ENCODE measurements at places on chromosomes 4 and X.

DNA sequence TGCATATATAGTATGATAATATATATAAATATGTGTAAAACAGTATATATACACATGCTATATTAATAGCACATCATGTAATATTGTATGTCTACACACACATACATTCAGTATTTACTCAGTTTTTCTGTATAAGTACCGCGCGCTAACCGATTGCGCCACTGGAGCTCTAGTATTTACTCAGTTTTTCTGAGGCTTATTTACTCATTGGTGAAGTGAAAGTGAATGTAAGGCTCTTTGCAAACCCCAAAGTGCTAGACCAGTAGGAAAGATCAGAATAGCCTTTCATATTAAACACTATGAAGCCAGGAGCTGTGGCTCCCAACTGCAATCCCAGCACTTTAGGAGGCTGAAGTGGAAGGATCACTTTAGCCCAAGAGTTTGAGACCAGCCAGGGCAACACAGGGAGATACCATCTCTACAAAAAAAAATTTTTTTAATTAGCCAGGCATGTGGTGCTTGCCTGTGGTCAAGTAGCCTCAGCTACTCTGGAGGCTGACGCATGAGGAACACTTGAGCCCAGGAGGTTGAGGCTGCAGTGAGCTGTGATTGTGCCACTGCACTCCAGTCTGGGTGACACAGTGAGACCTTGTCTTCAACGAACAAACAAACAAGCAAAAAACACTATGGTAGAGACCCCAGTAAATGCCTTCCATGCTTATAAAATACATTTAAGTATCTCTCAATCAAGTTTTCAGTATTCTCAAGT is 125.8 kb downstream of the KIT start:
- no peak for DNase-seq

- no peak for DNase-seq
Measured at GRCh38 chr4:101791182-101791558, 640 bp downstream of the BANK1 start.

DNA sequence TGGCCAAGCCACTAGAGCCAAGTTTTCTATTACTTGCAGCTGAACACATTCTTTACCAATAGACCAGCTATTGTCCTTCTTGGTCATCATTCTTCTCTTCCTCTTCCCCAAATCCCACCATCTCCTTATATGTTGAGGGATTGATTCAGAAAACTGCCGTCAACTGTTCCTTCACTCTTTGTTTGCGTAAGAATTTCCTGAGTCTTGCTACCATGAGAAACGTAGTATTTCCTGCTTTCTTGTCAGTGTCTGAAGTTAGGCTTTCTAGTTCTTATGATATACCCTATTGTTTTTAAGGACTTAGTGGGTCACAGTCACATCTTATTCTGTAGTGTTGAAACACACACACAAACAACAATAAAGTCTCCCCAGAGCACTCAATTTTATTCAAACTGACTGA is 20.1 kb downstream of the IGFBP7 start:
- DNase-seq = no peak

- no peak for DNase-seq
Measured at GRCh38 chrX:1749499-1749898, 134.6 kb downstream of the ASMT start.

GRCh38 chr4:25345744-25346143 is 31.3 kb upstream of the ANAPC4 start:
- no peak for DNase-seq

GRCh38 chr4:31107362-31107761 is 387.2 kb downstream of the PCDH7 start:
- DNase-seq = no peak

DNA sequence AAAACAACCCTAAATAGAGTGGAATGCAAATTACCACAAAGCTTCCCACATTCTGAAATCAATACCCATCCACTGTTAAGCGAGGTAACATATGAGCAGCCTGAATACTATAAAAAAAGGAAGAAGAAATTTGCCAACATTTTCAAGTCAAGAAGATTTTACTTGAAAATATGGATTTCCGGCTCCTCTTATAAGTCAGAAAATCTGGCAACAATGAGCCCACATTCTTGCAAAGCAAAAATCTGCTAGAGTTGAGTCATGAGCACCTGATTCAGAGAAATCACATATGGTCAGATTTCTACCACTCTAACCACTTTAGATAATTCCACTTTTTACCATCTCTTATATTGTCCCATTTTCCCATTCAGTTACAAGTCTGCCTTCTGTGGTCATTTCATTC is 395.7 kb downstream of the DTHD1 start:
- no peak for DNase-seq

- DNase-seq = no peak
Measured at GRCh38 chr4:93777081-93777460, 51.5 kb upstream of the ATOH1 start.

- DNase-seq = peak; percentile 2
Measured at GRCh38 chr4:15469402-15470127, at the start of gene CC2D2A. TSS of gene CC2D2A (plus strand) at chr4:15469882. CDS start at chr4:15475933, 6,051 bp downstream.

DNA sequence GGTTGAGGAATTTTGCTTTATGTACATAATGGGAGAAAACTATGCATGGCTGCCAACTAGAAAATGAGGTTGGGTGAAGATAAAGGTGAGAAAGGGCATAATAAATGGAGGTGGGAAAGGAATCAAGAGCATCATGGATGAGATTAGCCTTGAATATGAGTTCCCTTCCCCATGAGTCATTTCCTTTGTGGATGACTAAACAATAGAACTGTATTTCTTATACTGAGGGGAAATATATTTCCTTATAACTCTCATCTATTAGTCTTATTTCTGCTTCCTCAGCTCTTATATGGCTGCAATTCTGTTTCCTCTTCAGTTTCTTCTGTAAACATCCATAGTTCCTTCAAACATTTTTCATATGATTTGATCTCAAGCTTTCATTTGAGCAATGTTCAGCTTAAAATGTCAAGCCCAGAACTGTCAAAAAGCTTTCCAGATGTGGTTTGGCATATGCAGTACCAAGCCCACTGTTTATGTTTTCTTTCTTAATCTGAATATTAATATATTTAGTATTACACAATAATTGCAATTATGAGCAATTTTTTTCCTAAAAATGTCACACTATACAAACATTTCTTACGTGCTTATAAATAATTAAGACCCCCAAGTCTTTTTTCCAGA is 100.7 kb upstream of the GRPR start:
- DNase-seq = no peak

DNA sequence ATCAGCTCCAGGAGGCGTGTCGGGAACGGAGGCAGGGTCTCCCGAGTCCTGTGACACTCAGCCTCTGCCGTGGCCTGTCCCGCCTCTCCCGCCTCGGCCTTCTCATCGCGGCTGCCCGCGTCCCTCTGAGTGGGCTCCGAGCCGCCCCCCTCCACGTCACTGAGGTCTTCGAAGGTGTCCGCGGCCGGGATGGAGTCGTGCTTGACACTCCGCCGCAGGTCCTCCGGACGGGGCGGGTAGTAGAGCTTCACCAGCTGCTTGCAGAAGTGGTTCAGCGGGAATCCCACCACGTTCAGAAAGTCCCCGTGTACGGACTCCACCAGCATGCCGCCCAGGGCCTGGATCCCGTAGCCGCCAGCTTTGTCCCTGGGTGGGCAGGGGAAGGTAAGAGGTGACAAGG is 25.0 kb downstream of the ASMTL start:
- no peak for DNase-seq

DNA sequence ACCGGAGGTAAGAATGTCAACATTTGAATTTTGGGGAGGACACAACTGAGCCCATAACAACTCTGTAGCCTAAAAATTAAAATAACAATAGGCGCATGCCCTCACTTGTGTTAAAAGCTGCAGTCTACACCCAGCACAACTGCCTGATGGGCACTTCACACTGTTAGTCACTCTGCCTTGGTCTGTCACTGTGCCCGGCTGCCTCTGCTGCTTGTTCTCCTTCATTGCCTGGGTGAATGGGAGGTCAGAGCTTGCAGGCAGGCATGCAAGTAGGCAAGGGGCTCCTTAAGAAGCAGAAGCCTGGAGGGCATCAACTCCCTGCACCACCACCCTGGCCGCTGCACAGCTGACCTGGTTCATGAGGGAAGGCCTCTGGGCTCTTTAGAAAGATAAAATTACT is 374.8 kb downstream of the MID1IP1 start:
- DNase-seq = no peak

DNA sequence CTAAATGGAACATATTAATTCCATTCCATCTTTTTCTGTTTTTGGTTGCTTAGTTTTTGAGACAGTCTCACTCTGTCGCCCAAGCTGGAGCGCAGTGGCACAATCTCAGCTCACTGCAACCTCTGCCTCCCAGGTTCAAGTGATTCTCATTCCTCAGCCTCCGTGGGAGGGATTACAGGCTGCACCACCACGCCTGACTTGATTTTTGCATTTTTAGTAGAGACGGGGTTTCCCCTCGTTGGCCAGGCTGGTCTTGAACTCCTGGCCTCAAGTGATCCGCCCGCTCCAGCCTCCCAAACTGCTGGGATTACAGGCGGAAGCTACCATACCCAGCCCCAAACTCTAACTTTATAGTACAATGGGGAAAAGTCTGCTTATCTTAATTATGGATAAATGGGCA is 11.2 kb downstream of the HNRNPD start:
- no peak for DNase-seq

DNA sequence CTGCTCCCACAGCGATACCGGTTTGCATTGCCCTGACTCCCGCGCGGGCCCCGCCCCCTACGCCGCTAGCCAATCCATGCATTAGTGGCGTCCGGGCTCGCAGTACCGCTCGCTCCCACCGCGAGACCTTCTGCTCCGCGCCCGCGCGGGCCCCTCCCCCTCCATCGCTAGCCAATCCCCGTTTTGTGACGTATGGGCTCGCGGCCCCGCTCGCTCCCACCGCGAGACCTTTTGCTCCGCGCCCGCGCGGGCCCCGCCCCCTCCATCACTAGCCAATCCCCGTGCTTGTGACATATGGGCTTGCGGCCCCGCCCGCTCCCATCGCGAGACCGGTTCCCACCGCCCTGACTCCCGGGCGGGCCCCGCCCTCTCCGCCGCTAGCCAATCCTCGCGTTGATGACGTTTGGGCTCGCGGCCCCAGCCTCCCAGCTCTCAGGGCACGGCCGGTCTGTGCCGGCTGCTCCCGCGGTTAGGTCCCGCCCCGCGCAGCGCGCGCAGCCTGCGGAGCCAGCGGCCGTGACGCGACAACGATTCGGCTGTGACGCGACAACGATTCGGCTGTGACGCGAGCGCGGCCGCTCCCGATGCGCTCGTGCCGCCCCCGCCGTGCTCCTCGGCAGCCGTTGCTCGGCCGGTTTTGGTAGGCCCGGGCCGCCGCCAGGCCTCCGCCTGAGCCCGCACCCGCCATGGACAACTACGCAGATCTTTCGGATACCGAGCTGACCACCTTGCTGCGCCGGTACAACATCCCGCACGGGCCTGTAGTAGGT is at the start of gene EMD:
Gene EMD (plus strand): TSS at position 497 of the 770 bp plus-strand sequence. CDS start 190 bp downstream, at position 687.
- DNase-seq = peak; percentile 93

DNA sequence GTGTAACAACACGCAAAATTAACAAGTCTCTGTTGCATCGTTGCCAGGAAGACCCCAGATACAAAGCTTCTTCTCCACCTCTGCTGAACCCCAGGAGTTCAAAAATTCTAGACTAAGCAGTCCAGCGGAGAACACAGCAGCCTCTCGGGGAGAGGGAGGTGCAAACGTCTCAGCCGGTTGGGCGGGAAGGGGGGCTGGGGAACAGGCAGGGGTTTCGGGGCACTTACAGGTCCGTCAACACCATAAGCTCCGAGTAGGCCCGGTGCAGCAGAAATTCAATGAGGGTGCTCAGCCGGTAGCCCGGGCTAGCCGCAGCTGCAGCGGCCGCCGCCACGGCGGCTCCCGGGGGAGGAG is 394 bp downstream of the MED14 start:
- DNase-seq = no peak

DNA sequence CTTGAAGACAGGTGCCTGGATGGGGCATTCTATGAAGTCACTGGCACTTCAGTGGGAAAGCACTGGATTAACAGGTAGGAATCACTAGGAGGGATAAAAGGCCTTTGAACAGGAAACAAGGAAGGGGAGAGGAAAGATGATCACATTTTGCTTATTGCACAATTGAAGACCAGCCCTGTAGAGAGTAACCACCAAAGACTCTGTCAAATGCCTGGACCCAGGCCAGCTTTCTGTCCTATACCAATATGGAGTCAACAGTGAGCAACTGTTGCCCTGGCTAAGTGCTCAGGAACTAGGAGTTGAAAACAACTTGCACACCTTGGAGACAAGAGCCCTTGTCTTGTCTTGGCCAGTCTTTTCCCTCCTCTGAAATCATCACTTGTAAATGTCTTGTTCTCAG is 14.1 kb upstream of the RTL3 start:
- no peak for DNase-seq

DNA sequence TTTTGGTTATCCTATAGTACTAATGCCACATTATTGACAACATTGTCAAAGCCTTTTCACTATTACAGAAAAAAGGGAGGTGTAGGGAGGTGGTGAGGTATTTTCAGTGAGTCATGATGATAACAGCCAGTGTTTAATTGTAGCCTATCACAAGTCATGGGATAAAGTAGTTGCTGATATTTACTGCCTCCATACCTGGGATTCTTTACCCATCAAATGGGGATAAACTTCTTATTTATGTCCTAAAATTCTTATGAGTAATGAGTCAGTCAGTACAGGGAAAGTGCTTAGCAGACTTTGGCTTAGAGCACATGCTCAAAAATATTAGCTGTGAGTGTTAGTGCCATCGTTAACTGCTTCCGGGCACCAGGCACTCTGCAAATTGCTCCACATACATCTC is 25.7 kb downstream of the ADGRG2 start:
- DNase-seq = no peak

DNA sequence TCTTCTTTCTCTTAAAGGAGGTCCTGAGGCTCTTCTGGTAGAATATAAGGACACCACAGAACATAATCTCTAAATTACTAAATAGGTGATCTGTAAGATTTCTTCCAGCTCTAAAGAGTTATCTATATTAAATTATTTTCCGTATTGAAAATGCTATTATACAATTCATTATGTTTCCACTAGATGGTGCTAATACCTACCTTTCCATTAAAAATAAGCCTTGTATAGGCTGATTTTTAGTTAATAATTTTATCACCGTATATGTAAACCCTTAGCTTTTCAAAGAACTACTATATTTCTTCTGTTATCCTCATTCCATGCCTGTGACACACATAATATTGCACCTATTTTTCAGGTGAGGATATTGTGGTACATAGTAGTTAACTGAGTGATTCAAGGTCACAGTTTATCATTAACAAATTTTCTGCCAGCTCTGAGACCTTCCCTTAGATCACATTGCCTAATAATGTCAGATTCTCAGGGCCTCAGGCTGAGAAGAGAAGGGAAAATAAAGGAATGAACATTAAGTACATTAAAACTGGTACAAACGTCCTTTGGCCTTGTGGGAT is 138.8 kb downstream of the TEX11 start:
- no peak for DNase-seq

- no peak for DNase-seq
Measured at GRCh38 chr4:10321931-10322330, 135.3 kb downstream of the ZNF518B start.

DNA sequence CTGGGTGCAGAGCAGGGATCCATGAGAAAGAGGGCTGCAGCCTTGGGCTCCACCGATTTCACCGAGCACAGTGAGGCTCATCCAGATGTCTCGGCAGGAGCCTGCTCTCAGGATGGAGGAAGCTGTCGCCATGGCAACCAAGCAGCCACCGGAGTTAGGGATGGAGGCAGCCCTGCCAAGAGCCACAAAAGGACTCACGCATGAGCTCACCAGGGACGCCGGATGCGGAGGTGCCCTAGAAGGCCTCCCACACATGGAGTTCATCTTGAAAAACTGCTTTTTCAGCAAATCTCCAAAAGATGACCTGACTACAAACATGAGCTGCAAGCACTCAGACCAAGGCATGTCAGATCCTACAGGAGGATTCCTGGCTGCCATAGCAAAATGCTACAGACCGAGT is 90.7 kb downstream of the WFS1 start:
- DNase-seq = no peak
